ENCODE measurements at places on chromosomes 6 and 20.

DNA sequence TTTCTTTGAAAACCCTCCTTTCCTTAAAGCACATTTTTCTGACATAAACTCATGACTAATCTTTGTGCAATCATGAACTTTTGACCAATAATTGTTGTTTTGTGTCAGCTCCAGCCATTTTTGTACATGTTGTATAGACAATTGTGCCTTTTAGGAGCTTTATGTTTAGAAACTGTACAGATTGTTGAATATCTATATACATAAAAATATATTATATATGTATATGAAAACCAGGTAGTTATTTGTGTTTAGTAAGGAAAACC, 125.7 kb upstream of the EDN1 start:
- DNase-seq, result no peak

GRCh38 chr6:74289884-74290283, 593.9 kb downstream of the CD109 start:
- peak; percentile 82 for DNase-seq

GRCh38 chr6:43093436-43094289, 17.5 kb downstream of the PTK7 start:
- DNase-seq, result peak; percentile 61

- DNase-seq, result no peak
These were observed 16.1 kb upstream of the RAB22A start for GRCh38 chr20:58293453-58293852.

GRCh38 chr6:128275030-128275429, 245.4 kb downstream of the PTPRK start:
- no peak for DNase-seq

GRCh38 chr20:38434301-38434741, 807 bp downstream of the SNHG17 start:
- no peak for DNase-seq

DNA sequence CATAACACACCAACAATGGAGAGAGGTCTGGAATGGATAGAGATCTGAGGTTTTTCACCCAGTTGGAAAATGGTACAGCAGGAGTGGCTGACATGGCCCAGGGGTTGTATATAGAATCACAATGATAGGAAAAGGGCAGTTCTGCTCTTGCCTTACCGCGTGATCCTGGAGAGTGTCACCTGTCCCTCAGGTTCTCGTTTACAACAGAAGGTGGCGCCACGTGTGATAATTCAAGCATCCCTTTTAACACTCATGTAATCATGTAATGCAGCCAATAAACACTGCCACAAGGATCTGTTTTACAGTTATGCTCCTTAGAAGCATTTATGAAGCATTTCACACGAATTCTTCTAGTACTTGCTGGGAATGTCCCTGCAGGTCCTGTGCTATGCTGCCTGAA, 12.9 kb upstream of the WFDC2 start:
- DNase-seq, result no peak

GRCh38 chr6:149755300-149756260, 6.0 kb downstream of the PCMT1 start:
- DNase-seq, result no peak

DNA sequence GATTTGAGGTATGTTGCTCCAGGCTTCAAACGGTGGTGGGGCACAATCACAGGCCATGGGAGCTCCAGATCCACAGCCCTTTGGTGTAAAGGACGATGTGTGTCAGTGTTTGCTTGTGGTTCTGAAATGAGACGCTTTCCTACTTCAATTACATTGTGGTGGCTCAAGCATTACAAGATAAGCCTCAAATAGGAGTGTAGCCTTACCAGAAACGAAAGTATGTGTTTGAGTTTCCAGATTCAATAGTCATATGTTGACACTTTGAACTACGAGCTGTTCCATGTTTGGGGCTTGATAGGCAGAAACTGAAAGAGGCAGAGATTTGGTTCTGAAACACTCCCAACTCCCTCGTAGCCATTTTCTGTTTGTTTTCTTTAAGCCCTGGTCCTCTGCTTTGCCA, 187.1 kb downstream of the MYLK4 start:
- no peak for DNase-seq

DNA sequence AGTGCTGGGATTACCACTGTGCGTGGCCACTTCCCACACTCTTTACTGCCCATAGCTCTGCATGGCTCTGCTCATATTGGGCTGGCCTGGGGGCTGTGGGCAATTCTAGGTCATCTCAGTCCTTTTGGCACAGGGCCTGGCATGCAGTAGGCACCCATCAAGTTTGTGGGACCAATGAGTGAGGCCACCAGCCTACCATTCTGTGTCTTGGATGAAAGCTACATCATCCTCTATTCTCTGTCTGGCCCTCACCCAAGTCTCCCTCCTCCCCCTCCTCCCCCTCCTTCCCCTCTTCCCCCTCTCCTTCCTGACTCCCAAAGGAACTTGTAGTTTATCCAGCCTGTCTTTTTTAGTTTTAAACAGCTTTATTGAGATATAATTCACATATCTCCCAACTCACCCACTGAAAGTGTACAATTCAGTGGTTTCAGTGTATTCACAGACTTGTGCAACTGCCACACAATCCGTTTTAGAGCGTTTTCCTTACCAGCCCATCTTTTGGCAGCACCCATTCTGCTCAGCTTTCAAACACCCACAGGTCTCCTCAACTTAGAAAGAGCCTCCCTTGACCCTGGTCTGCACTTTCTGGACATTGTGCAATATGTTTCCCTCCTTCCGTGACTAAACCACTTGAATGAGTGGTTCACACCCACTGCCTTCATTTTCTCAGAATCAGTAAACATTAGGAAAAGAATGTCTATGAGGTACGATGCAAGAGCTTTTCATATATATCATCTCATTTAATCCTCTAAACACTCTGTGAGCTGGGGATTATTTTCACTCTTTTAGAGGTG, 21.5 kb upstream of the MRPS18A start:
- DNase-seq, result no peak

DNA sequence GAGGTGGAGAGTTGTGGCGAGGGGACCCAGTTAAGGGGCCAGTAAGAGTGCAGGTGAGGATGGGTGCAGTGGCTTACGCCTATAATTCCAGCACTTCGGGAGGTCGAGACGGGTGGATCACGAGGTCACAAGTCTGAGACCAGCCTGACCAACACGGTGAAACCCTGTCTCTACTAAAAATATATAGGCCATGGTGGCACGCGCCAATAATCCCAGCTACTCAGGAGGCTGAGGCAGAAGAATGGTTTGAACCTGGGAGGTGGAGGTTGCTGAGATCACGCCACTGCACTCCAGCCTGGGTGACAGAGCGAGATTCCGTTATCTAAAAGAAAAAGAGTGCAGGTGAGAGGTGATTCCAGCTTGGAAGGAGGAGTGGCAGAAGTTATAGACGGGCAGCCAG, 28.0 kb downstream of the PPP1R3G start:
- no peak for DNase-seq

Data from HFF-Myc (cell line).